D341Med (cell line): ENCODE measurements at places on chromosomes 3 and 15.

DNA sequence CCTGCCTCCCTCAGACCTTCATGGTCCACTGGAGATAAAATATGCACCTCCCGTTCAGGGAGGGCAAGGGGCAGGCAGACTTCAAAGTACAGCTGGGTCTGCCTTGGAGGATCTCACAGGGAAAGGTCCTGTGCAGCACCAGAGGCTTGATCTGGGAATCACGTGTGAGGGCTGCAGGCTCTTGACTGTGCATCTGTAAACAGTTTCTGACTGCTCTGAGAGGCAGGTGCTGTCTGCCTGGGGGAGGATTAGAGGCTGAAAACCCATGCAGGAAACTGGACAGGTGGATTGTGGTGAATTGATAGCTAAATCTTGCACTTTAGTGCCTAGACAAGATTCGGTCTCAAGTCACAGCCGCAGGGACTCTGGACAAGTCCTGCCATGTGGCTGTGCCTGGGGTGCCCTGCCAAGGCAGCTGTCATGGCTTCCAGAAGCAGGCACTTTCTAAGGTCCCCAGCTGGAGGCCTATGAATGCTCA is 239.3 kb downstream of the EPHB1 start:
- DNase-seq = no peak

DNA sequence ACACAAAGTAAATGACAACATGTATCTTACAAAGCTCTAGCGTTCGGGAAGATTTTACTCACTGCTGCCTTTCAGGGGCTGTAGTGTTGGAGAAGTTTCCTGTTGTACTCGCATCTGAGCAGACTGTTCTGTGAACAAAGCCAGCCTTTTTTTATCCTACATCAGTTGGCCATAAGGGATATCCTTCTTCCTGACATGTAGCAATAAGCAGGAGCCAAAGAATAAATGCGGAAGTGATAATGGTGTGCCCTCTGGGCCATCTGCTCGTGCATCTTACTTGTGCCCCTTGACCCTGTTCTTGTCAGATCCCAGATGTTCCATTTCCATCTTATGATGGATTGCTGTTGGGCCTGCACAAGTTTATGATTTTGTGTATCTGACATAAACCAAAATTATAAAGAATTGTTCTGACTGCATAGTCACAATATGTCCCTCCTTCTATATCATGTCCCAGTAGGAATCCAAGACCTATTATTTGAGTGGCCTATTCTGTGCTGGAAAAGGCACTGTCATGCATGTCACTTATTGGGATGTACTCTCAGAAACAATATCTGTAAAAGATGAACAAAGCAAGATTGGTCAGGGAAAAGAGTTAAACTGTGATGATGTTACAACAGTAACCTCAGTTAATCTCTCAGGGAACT is 631.3 kb downstream of the NSUN3 start:
- DNase-seq = no peak

GRCh38 chr15:76293361-76293760 is 17.9 kb downstream of the ETFA start:
- no peak for DNase-seq

GRCh38 chr3:146543461-146544001 is 876 bp downstream of the PLSCR1 start:
- DNase-seq = no peak

GRCh38 chr3:67704322-67704721 is 49.9 kb upstream of the SUCLG2 start:
- DNase-seq = no peak

DNA sequence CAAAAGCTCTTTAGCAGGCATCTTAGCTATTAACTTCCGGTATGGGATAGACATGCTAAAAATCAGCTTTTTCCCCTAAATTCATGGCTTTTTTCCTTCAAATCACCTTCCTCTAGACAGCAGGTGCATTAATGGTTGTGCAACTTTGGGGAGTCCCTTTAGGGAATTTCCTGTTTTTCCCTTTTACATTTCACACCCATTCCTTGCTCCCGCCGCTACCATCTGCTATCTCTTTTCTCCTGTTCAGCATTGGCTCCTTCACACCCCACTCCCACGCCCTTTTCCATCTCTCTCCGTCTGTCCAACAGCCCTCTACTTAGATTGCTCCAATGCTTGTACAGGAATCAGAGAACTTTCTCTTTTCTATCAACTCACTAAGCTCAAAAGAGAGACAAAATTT is 43.4 kb downstream of the FEZF2 start:
- DNase-seq = no peak

DNA sequence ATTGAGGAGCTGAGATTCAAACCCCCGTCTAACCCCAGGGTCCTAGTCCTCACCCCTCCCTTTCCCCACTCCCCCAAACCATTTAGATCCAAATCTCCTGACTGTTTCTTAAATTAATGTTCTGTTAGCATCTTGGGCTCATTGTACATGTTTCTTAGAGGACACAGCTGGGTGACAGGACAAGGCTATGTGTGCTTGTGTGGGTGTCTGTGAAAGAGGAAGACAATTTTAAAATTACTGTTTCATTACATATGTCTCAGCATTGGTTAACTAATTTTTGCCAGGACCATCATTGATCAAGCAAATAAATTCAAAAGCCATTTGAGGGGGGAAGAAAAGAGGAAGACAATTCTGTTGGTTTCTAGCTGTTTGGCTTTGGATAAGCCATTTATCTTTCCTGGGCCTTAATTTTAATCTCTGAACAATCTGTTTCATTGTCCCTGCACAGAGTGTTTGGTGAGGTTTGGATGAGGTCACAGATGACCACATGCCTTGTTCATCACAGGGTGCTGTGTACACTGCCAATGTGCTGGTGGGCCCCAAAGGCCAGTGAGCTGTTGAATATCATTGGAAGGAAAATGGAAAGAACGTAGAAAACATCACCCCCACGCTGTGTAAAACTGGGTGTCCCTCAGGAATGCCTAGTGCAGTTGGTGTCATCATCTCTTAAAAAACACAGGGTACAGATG is 51.9 kb downstream of the RPLP1 start:
- no peak for DNase-seq

GRCh38 chr15:66573348-66573718 is 7.5 kb upstream of the LCTL start:
- no peak for DNase-seq

- no peak for DNase-seq
Measured at GRCh38 chr15:36370731-36371112, 208.7 kb upstream of the CDIN1 start.

- DNase-seq = no peak
Measured at GRCh38 chr3:11386465-11387113, 114.4 kb downstream of the ATG7 start.

- DNase-seq = peak; percentile 38
Measured at GRCh38 chr3:28286595-28286994, 45.2 kb downstream of the CMC1 start.

- DNase-seq = no peak
Measured at GRCh38 chr3:118955914-118956556, 78.6 kb downstream of the IGSF11 start.

DNA sequence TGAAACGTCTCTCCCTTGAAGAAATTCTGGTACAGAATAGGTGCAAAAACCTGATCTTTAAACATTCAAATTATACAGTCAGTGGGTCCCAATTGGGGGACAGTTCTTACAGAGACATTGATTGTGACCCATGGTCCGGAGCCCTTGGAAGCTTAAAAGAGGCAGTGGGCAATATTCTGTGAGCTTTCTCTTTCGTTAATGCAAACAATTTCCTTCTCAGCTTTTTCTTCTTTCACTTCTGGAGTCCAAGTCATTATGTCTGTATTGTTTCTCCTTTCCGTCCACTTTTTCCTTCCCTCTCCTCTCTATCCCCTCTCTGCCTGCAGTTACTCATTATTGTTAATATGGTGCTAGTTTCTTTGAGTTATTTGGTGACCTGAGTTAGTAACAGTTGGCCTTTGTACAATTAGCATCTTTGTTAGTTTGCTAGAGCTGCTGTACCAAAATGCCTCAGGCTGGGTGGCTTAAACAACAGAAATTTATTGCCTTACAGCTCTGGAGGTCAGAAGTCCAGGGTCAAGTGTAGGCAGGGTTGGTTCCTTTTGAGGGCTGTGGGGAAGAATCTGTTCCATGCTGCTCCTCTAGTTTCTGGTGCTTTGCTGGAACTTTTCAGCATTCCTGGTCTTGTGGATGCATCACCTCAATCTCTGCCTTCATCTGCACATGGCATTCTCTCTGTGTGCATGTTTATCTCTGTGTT is 102.6 kb downstream of the GMPS start:
- DNase-seq = no peak

- DNase-seq = no peak
Measured at GRCh38 chr15:67022587-67023105, 42.8 kb upstream of the SMAD3 start.

GRCh38 chr15:39172380-39173281 is 408.2 kb upstream of the THBS1 start:
- no peak for DNase-seq

- DNase-seq = no peak
Measured at GRCh38 chr3:64290864-64291263, 65.6 kb upstream of the PRICKLE2 start.

- DNase-seq = no peak
Measured at GRCh38 chr3:52229656-52230055, 4.2 kb upstream of the TLR9 start.

GRCh38 chr3:24145981-24146822 is 201.1 kb downstream of the NR1D2 start:
- peak; percentile 73 for DNase-seq

DNA sequence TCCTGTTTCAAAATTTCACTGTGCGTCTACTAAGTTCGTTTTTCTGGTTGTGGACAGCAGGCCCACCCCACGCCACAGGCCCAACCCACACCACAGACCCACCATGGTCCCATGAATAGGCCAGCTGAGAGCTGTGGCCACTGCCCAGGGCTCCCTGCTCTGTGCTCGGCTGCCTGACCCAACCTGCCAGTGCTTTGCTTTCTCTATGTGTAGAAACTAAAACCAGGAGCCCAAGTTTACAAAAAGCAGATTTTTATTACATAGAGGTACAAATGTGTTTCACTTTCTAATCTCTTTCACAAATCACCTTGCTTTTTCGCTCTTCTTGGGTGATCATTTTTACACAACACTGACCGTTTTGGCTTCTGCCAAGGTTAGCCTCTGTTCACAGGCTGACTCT is 69.1 kb downstream of the HERC2 start:
- DNase-seq = no peak

GRCh38 chr3:37138816-37139215 is 35.6 kb downstream of the LRRFIP2 start:
- no peak for DNase-seq

DNA sequence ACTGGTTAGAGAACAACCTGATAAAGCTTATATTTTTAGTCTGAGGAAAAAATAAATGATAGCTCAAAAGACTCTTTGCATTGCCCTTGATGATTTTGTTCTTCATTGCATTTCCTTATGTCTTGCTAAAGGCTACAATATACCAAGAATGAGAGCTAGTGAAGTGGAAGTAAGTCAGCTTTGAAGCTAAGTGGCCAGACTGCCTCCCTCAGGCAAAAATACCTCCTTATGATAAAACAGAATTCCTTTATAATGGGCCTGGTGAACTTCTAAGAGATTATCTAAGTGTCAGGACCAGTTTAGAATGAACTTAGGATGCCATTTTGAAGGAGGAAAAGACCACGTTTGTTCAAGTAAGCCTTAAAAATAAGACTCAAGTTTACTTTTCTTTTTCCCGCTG is 678.4 kb downstream of the ROBO2 start:
- no peak for DNase-seq

- no peak for DNase-seq
Measured at GRCh38 chr15:69358850-69359249, 55.3 kb upstream of the KIF23 start.

DNA sequence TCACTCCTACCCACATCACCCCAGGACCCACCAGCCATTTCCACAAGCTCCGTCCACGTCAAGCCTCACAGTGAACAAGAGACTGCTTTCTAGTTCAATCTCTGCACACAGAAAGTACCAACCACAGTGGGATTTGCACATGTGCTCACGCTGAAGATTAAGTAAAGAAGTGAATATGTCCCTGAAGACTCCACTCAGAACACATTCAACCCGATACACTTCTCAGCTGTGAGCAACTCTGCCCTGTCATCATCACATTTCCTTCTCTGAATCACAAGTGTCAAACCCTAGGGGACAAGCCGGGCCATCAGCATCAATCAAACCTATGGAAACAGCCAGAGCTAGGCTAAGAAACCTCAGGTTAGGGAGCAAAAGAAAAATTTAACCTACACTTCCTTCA is 1.9 kb downstream of the STIMATE start:
- DNase-seq = no peak

DNA sequence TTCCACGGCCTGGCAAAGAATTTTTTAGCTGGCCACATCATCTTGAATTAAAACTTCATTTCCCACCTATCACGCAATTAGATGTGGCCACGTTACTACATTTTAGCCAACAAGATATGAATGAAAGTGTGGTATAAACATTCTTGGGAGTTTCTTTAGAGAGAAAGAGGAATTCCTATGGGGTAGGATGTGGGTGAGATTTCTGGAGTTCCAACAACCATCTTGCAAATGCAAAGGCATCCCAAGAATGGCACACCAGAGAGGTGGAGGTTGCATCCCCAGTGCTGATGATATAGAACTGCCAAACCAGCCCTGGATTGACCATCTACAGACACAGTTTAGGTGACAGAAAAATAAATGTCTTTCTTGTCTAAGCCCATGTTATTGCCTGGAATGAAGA is 66.3 kb upstream of the AKAP13 start:
- no peak for DNase-seq

DNA sequence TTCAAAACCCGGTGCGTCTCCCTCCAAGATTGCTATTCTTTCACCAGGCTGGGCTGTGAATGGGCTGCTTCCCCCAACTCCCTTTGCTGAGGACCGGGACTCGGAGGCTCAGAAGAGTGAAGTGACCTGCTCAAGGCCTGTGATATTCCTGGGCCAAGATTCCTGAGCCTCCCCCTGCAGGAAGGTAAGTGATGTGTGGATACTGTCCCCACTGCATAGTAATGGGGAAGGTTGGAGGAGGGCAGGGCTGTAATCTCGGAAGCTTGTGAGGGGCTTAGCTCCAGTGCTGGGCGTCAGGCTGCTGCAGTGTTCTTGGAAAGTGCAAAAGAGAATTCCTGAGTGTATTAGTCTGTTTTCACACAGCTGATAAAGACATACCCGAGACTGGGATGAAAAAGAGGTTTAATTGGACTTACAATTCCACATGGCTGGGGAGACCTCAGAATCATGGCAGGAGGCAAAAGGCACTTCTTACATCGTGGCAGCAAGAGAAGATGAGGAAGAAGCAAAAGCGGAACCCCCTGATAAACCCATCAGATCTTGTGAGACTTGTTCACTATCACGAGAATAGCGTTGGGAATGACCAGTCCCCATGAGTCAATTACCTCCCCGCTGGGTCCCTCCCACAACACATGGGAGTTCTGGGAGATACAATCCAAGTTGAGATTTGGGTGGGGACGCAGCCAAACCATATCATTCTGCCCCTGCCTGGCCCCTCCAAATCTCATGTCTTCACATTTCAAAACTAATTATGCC is 67.6 kb downstream of the EFCAB12 start:
- DNase-seq = no peak

DNA sequence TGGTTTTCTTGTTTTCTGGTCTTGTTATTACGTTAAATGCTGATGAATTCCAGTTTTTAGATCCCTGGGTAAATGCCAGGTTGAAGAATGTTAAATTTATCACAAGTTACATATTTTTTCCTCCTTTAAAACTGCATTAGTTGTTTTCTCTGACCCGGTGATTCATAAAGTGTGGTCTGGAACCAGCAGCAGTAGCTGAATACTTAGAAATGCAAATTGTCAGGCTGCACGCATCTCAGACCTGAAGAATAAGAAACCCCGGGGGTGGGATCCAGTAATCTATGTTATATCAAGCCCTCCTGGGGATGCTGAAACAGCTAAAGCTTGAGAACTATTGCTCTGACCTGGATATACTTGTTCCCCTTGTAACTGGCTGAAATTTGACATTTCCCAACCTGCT is 69.1 kb downstream of the PEX5L start:
- no peak for DNase-seq

- DNase-seq = peak; percentile 67
Measured at GRCh38 chr3:37741644-37742043, 120.0 kb upstream of the CTDSPL start.
